Nephron progenitor cell (in vitro differentiated cells): ENCODE measurements at places on chromosomes 16 and 17.

DNA sequence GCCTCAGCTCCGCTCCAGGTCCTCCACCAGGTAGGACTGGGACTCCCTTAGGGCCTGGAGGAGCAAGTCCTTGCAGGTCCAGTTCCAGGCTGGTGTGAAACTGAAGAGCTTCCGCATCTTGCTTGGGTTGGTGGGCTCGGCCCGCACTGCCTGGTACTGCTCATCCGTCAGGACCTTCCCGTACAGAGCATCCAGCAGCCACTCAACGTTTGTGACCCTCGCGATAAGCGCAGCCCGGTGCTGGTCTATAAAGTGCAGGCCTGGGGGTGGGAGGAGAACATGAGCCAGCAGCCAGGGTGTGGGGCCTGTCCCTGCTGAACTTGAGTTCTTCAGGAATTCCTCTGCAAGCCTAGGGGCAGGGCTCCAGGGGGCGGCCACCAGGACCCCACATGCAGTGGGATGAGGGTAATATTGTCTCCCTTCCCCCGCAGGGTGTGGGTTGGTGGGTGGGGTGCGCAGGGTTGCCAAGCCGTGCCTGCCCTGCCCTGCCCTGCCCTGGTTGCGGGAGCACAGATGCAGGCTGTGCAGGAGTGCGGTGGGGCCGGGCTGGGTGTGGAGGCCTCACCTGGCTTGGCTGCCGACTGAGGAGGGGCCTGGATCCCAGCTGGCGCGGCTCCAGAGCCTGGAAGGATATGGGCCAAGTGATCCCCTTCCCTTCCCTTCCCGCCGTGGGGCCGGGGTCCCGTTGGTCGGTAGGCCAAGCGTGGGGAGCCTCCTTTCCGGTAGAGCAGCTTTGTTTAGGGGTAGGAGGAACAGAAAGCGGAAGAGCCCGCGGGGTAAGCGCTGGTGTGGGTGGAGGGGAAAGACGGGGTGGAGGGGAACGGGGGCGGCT lies 762 bp downstream of the PYCARD start:
- DNase-seq = peak; percentile 32

DNA sequence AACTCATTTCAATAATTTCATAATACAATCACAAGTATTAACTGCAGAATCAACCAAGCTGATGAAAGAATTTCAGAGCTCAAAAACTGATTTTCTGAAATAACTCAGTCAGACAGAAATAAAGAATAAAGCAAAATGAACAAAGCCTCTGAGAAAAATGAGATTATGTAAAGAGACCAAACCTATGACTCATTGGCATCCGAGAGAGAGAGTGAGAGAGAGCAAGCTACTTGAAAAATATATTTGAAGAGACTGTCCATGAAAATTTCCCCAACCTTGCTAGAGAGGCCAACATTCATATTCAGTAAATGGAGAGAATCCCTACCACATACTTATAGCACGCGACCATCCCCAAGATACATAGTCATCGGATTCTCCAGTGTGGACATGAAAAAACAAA lies 1376.4 kb downstream of the CDH11 start:
- no peak for DNase-seq

GRCh38 chr17:74210191-74211140 lies 2.9 kb upstream of the TTYH2 start:
- peak; percentile 80 for DNase-seq

GRCh38 chr16:8257561-8257960 lies 332.8 kb downstream of the TMEM114 start:
- no peak for DNase-seq

DNA sequence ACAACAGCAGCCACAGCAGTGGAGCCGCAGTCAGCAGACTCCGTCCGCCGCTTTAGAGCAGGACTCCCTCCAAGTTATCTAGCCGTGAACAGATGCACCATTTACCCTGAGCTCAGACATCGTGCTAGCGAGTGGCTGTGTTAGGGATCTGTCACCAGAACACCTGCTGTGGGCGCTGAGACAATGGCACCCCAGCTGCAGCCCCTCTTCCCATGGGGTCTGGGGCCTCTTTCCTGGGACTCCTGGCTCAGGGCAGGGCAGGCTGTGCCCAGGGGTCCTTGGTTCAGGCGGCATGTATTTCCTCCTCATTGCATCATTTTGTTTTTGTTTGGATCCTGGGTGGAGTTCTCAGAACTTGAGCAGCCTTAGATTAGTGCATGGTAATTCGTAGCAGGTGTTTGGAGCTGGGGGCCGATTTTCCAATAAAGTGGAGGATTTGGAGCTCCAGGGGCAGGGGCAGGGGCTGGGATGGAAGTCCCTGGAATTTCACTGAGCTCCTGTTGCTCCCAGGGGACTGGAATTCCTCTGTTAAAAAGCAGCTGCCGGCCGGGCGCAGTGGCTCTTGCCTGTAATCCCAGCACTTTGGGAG lies 23.4 kb downstream of the NMRAL1 start:
- no peak for DNase-seq

GRCh38 chr16:50166511-50167500 lies 13.7 kb downstream of the TENT4B start:
- no peak for DNase-seq

GRCh38 chr17:71803656-71804284 lies 317.1 kb upstream of the SOX9 start:
- no peak for DNase-seq

DNA sequence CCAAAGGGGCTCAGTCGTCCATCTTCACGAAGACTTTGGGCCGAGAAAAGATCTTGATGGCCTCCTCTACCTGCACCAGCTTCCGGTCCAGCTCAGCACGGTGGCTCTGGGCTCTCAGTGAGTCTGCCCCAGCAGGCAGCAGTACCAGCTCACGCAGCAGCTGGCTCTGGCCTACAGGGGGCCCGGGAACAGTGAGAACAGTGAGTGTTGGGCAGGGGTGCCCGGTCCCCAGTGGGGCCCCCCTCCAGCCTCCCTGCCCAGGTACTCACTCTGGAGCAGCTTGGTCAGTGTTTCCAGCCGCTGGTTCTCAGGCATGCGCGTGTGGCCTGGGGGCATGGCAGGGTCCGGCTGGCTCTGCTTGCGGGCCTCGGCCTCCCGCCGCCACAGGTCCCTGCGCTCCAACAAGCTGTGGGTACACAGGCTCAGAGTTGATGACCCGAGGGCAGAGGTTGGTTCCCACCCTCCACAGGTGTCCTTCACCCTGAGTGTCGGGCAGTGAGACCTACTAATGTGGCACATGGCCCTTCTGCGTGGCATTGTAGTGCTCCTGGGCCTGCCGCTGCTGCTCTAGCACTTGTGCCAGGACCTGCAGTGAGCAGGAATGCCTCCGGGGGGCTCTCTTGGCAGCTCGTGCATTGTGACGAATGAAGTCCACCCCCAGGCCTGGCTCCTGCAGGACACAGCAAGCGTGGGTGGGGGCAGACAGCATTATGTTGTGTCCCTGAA lies 2.6 kb downstream of the PARD6A start:
- no peak for DNase-seq

DNA sequence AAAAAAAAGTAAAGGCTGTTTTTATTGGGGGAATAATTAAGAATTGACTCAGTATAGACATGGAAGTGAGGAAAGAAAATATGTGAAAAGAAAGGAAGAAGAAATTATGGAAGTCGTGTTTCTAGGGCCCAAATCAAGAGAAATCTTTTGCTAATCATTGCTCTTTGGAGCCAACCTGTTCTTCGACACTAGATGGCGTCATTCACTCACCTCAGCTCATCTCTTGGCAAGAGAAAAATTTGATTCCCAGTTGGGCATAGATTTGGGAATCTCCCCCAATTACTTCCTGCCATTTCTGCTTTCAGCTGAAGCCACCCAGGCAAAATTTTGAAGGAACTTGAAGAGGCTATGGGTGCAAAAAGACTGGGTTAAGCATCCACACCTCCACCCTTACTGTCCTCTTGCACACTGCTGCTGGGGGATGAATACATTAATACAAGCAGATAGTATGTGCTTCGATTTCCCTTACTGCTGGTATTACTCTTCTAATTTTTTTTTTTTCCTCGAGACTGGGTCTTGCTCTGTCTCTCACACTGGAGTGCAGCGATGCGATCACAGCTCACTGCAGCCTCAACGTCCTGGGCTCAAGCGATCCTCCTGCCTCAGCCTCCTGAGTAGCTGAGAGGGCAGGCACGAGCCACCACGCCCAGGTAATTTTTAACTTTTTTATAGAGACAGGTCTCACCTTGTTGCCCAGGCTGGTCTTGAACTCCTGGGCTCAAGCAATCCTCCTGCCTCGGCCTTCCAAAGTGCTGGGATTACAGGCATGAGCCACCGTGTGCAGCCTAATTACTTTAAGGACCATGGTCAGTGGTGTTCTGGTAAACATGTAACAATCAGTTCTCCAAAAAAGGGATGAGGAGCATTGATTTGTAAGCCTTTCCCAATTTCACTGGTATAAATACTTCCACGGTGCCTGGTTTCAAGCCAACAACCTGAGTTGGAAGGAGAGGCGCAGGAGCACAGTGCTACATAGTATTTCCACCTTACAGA lies 13.5 kb downstream of the PSMD7 start:
- DNase-seq = peak; percentile 29
